ENCODE measurements at places on chromosomes 2 and 18.

- no peak for DNase-seq
These were observed 38.4 kb downstream of the KIDINS220 start for GRCh38 chr2:8799004-8799403.

GRCh38 chr2:196696423-196697079 is 57.0 kb downstream of the CCDC150 start:
- no peak for DNase-seq

GRCh38 chr2:138949517-138949916 is 169.3 kb upstream of the NXPH2 start:
- DNase-seq: no peak

DNA sequence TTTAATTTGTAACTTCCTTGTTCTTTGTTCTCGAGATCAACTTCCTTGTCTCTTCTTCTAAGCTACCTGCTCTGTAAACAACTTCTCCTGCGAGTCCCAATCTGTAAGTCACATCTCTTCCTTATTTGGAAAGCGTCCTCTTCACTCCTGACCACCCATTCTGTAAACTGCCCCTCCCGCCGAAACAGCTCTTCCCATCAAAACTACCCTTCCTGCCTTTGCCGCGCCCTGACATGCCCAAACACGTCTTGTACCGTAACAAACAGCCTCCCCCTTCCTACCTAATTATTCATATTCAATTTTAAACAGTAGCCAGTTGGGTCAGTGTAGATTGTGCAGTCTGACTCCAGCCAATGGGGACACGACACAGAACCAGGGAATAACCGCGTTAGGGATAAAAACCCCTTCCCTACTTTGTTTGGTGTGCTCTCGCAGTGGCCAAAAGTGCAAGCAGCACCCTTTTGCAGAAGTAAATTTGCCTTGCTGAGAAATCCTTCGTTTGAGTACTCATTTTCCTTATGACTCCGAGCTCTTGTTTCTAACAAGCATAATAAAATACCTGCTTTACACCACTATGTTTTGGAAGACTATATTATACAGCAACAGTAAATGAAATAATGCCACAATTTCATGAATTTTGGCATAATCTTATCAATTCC is 39.8 kb downstream of the PIAS2 start:
- no peak for DNase-seq

DNA sequence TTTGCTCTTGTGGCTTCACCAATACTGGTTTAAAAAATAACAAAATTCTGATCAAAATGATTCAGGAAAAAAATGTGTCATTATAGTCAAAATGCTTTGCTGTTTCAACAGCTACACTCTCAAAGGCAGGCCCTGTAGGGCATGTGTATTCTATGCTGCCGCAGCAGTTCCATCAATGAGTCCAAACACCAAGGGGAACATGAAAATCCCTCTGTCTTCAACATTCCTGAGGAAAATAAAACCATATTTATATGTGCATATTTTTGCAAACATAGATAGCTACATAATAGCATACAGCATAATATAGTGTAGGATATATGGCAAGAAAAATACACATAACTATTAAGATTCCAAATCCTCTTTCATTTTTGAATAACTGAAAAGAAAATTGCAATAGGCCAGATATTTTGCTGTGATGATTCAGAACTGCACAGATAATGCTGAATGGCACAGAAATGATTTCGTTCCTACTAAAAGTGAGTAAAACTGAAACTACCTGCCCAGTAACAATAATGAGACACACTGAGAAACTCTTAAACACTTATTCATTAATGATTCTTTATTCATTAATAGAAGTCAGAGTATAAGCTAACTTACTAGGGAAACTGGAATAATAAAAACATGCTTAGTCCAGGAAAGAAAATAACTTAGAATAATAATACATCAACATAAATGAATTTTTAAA is 343.8 kb downstream of the SUCLG1 start:
- no peak for DNase-seq

DNA sequence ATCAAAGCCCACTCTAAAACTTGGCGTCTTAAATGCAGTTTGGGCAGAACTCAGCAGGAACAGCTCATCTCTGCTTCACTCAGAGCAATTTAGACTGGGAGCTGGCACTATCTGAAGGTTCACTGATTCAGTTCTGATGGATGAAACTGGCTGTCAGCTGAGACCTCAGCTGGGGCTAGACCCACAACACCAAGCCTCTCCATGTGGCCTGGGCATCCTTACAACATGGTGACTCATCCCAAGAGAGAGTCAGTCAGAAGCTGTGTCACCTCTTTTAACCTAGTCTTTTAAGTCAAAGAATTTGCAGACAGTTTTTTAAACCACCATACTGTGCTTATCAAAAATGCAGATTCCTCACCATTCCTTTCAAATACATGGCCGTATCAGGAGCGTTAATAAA is 62.6 kb upstream of the ZNF397 start:
- DNase-seq: no peak

DNA sequence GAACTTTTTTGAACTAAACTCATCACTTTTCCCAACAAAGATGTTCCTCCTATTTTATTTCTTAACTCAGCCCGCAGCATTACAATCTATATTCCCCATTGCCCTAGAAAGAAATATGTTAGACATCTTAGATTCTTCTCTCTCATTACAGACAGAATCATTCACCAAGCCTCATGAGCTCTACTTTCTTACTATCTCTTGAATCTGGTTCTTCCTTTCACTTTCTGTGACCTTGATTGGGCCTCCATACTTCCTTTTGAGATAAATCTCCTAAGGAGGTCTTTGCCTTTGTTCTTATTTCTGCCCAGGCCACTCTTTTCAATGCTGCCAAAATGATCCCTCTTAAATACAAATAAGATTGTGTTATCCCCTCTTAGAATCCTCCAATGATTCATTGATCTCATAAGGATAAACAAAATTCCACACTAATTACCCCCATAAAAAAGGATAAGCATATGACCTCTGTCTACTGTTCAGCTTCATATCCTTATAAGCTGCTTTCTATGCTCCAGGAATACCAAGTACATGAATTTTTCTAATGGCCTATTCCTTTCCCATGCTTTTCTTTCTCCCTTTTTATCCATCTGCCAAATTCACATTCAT is 400.0 kb downstream of the ARHGAP15 start:
- no peak for DNase-seq

DNA sequence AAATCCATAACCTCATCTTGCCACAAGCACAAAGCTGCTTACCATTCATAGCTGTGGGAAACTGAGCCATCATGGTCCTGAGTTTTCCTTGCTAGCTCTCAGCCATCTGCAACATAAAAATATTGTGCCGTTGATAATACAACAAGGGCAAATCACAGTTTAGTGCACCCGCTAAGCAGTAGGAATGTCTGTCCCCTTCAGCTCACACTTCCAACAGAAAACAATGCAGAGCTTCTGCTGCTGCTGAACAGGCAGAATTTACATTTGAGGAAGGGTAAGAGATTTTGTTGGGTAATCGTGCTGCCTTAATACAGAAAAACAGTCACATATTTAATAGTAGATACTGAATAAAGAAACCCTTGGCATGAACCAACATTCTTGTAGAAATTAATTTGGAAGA is 32.3 kb downstream of the ITSN2 start:
- DNase-seq: no peak

Data from stimulated activated CD8-positive, alpha-beta memory T cell treated with anti-CD3 and anti-CD28 coated beads, Interleukin-4, amount 100 ng/mL, for 1 hour (primary cell).